ENCODE measurements at places on chromosomes 6 and 20.

DNA sequence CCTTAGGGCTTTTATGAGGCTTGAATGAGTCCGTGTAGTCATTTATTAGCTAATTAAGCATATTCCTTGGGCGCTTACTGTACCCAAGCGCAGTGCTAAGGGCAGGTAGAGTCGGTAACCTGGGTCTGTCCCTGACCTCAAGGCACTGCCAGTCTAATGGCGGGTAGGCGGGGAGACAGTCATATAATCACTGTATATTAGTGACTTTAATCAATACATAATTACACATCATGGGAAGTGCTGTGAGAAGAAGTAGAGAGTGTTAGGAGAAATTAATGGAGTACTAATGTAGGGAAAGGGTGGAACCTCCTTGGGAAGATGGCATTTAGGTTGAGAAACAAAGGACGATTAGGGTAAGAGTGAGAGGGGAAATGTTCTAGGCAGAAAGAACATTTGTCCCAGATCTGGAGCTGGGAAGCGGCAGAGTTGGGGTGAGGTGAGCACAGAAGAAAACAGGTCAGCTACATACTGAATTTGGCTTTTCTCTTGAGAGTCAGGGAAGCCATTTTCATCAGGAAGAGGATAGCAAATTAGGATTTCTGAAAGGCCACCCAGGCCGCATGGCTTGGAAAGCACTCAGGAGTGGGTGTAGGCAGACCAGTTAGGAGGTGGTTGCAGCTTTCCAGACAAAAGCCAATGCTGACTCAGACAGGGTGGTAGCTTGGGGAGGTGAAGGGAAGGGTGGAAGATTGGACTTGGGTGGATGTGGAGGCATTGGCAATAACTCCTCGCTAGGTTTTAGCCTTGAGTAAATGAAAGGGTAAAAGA is 954 bp upstream of the BLCAP start:
- DNase-seq, result peak; percentile 27

GRCh38 chr20:16664020-16664419 is 65.8 kb upstream of the SNRPB2 start:
- no peak for DNase-seq

GRCh38 chr6:52549428-52549827 is 27.4 kb downstream of the TRAM2 start:
- no peak for DNase-seq

- no peak for DNase-seq
Measured at GRCh38 chr6:41976794-41977484, 35.3 kb upstream of the CCND3 start.

- DNase-seq, result no peak
Measured at GRCh38 chr20:7722564-7722963, 217.7 kb downstream of the HAO1 start.

- DNase-seq, result no peak
Measured at GRCh38 chr6:122649701-122650100, 39.5 kb downstream of the PKIB start.

GRCh38 chr6:121912905-121913304 is 477.5 kb downstream of the GJA1 start:
- DNase-seq, result no peak

DNA sequence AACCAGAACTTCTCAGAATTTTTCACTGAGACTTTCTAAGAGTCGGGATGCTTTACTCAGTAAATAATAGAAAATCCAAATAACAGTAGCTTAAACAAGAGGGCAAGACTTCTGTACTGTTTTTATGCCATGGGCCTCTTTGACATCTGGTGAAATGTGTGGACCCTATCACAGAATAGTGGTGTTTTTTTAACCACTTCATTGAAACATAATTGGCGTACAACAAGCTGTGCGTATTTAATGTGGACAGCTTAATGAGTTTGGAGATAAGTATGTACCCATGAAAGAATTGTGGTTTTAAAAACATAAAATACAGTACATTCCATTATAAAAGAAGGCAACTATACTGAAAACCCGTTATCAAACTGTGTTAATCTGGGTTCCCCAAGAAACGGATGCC is 37.7 kb downstream of the PDRG1 start:
- no peak for DNase-seq

GRCh38 chr20:59598625-59599310 is 5.6 kb upstream of the PHACTR3 start:
- no peak for DNase-seq

GRCh38 chr6:33171016-33171879 is 21.0 kb downstream of the COL11A2 start:
- DNase-seq, result no peak

GRCh38 chr6:71892641-71893040 is 6.3 kb downstream of the RIMS1 start:
- no peak for DNase-seq

DNA sequence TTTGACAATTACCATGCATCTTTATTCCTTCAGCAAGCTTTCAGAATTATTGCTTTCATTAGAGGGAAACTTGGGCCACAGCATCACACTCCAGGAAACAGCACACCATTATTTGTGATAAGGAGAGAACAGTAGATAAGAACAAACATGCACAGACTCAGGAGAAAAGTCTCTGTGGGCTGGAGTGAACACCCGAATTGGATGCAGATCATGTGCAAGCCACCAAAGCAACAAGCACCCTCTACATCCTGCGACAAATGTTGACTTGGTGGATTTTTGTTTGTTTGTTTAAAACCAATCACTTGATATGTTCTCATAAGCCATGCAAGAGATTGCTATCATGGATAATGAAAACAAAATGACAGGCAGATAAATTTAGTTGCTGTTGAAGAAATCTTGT is 67.7 kb upstream of the ZFP64 start:
- no peak for DNase-seq

- DNase-seq, result no peak
Measured at GRCh38 chr20:17640146-17640874, 41.7 kb downstream of the RRBP1 start.

DNA sequence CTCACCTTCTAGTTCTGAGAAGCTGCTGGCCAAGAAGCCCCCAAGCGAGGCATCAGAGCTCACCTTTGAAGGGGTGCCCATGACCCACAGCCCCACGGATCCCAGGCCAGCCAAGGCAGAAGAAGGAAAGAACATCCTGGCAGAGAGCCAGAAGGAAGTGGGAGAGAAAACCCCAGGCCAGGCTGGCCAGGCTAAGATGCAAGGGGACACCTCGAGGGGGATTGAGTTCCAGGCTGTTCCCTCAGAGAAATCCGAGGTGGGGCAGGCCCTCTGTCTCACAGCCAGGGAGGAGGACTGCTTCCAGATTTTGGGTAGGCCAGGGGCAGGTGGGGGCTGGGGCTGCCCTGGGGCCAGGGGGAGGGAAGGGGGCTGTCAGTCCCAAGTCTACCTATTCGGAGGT is 2.3 kb downstream of the MYLK2 start:
- DNase-seq, result no peak

DNA sequence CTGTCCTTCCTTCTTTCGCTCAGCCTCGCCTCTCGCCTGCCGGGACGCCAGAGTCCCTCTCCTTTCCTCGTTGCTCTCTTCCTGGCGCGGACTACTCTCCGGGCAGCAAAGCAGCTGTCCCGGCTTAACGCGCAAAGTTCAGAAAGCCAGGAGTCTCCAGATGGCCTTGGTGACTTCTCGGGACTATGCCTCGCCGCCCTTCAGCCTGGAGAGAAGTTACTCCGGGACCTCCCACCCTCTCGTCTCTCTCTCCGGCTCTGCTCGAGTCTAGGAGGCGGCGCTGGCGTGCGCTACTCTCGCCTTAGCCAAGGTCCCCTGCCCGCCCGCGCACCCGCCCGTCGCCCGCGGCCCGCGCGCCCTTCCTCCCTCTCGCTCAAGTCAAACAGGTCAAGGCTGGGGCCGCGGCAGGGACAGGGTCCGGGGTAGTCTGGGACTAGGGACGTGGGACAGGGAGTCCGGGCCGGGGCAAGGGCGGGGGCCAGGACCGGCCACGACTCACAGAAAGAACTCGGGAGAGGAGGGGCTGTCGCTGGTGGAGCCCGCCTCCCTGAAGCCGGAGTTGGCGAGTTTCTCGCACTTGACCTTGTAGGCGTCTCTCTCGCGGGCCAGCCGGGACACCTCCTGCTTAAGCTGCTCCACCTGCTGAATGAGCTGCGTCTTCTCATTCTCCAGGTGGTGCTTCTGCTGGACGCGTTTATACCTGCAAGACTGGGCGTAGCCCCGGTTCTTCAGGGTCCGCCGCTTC is 1.5 kb downstream of the MAFB start:
- no peak for DNase-seq

GRCh38 chr6:29399525-29399924 is 4.1 kb downstream of the OR12D2 start:
- DNase-seq, result no peak

DNA sequence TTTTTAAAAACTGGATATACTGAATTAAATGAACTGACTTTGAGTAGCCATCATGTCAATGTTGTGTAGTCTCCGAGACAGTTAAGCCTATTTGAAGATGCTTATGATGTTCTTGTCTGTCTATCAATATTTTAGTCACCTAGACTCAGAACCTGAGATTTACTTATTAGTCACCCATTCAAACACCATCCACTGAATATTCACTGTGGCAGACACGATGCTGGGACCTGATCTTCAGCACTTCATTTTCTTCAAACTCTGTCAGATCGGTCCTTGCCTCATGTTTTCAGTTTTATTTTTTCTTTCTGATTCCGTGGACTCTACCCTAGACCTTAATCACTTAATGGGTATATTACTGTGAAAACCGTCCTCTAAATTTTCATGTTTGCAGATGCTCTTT is 123.7 kb upstream of the MCHR2 start:
- no peak for DNase-seq

DNA sequence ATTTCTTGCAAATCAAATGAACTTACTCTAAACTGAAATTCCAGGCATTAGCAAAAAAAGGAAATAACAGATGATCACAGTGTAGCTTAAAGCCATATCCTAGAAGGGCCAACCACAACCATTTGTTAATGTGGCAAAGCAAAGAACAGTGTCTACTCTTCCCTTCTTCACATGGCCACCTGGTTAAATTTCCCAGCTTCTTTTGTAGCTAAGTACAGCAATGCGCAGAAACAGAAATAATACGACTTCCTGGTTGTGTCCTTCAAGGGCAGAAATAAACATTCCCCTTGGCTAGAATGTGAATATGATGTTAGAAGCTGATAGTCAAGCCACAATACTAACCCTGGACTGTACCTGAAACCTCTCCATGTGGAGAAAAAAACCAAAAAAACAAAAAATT is 9.6 kb downstream of the SNX3 start:
- DNase-seq, result no peak

- DNase-seq, result no peak
Measured at GRCh38 chr6:23656255-23657194, 469.5 kb upstream of the NRSN1 start.

DNA sequence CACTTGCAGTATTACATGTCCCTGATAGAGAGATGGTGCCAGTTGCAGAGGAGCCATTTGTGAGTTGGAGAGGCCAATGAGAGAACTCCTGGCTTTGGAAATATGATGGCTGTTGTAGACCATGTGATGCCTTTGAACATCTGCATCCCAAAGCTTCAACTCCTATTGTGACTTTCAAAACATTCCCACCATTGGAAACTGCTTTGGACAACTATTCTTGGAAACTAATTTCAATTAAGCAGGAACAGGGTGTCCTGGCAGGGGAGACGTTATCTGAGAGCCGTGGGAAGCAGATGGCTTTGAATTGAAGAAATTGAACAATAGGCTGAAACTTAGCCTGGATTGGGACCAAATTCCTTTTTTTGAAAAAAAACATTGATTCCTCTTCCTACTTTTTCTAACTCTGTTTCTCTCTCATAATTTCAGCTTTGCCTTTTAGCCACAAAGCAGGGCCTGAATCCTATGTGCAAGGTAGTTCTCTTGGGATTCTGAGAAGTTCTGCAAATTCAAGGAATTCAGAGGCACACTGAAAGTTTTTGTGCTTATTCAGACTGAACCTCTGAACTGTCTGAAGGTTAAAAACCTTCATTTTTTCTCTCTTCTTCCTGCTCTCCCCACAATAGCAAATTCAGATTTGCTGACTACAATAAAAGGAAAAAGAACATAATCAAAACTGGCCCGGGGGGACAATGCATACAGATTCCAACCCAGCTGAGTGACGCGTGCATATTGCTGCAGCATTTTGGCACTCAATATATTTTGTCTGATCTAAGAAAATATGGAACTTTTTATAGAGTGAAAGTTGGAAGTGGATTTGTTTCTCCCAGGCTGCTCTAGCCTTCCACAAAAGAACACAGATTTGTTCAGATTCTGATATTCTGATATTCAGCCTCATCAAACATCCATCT is 720.4 kb upstream of the CHD6 start:
- DNase-seq, result no peak

GRCh38 chr20:41185013-41185757 is 47.8 kb downstream of the PLCG1 start:
- no peak for DNase-seq

- no peak for DNase-seq
Measured at GRCh38 chr20:43893930-43894329, 20.7 kb upstream of the TOX2 start.

- DNase-seq, result no peak
Measured at GRCh38 chr20:36778831-36779655, 5.5 kb upstream of the DSN1 start.

DNA sequence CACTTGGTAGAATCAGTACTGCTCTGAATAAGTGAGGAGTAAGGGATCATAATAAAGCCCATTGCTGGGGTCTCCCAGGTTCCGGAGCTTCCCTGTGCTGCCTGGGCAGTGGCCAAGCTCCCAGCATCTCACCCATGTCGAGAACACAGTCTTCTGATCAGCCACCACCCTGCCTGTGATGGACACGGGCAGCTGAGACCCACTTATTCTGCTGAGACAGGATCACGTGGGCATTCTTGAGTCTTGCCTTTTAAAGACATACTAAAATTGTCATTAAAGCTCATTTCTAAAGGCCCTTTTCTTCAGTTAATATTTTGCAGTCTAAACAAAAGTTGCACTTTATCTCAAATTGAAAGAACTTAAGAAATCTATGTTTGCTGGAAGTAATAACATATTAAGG is 42.7 kb upstream of the SLC22A2 start:
- no peak for DNase-seq

DNA sequence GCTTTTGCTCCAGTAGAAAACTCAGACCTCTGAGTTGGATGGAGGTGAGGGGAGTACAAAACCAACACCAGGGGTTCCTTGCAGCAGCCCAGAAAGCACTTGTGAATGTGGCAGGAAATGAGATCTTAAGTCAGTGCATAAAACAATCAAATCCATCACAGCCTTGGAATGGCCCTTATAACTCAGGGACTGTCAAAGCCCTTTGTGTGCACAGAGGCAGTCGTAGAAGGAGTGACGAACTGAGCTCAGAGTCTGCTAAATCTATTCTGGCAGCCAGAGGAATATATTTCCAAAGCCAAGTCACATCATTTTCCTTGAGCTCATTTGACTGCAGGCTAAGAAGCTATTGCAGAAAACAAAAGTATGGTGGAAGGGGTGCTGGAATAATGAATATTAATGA is 676.6 kb downstream of the DHX35 start:
- DNase-seq, result no peak

GRCh38 chr6:160036331-160036695 is 67.4 kb downstream of the IGF2R start:
- no peak for DNase-seq

GRCh38 chr20:60100780-60101179 is 142.6 kb downstream of the CDH26 start:
- DNase-seq, result no peak

All from type B pancreatic cell (in vitro differentiated cells).